ENCODE measurements at places on chromosomes 3 and 15.

DNA sequence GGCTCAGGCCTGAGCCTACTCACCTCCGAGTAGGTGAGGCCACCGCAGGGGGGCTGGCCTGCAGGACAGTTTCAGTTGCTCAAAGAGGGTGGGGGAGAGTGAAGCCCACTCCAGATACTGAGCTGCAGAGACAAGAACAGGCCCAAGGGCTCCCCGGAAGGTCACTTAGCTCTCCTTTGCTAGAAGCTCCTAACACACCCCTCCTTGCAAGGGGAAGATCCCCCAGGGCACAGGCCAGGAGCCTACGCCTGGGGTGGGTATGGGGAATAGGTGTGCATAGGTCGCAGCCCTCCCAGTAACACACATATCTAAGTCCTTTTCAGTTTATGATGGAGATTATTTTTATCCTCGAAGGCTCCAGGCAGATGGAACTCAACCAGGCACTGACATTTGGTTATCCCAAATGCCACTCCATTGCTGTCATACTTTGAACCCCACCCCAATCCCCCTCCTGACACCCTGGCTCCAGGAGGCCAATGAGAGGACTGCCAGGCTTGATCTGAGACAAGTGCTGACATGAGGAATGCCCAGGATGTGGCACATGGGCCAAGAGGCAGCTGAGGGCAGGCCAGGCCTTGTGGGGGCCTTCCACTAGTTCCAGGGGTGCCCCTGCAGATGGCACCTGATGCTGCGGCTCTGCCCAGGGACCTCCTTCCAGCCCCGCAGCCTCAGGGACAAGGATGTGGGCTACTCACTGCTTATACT, 1.1 kb upstream of the MUSTN1 start:
- DNase-seq: no peak

GRCh38 chr3:117873249-117873600, 1161.4 kb downstream of the IGSF11 start:
- no peak for DNase-seq

- no peak for DNase-seq
Observed at GRCh38 chr3:9416139-9416780, 18.8 kb downstream of the SETD5 start.

DNA sequence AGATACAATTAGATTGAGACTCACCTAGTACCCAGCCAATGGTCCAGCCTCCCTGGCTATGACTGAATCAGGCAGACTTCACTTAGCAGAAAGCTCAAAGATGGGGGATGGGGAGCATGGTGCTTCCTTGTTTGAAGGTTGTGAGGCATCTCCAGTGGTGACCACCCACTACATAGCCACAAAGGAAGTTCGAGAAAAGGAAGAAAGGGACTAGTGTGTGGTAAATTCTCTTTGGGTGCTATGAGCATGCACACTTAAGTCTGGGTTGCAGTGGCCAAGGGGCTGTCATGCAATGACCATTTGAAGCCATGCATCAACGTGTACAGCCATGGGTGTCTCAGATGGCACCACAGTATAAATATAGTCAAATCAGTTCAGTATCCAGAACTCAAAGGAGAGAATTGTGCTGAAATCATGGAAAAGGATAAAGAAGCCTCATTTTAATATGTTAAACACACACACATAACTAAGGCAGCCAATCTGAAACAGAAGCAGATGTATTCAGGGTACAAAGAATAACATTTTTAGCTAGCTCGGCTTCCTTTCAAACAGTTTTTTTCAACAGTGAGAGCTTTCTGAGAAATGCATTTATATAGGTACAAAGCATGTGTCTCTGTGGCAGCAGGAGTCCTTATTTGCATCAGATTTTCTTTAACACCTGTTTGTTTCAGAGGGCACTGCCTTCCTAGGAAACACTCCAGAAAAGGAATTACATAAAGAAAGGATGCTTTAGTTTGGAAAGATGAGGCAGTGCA, 275.5 kb downstream of the GAP43 start:
- no peak for DNase-seq

DNA sequence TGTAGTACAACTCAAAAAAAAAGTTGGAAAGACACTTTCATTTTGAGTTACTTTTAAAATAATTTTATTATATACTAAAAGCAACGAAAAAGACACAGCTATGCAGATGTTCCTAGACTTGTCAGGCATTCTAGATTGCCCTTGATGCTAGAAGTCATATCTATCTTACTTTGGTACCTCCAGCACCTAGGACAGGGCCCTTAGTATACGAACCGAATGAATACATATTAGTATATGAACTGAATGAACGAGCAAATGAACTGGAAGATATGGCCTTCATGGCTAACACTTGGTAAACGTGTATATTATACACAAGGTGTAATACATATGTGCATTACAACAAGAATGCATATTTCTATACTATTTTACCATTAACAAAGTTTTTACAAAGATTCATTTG, 24.1 kb downstream of the ATP13A5 start:
- DNase-seq: no peak

- DNase-seq: no peak
Observed at GRCh38 chr3:194592798-194593752, 40.1 kb downstream of the TMEM44 start.

DNA sequence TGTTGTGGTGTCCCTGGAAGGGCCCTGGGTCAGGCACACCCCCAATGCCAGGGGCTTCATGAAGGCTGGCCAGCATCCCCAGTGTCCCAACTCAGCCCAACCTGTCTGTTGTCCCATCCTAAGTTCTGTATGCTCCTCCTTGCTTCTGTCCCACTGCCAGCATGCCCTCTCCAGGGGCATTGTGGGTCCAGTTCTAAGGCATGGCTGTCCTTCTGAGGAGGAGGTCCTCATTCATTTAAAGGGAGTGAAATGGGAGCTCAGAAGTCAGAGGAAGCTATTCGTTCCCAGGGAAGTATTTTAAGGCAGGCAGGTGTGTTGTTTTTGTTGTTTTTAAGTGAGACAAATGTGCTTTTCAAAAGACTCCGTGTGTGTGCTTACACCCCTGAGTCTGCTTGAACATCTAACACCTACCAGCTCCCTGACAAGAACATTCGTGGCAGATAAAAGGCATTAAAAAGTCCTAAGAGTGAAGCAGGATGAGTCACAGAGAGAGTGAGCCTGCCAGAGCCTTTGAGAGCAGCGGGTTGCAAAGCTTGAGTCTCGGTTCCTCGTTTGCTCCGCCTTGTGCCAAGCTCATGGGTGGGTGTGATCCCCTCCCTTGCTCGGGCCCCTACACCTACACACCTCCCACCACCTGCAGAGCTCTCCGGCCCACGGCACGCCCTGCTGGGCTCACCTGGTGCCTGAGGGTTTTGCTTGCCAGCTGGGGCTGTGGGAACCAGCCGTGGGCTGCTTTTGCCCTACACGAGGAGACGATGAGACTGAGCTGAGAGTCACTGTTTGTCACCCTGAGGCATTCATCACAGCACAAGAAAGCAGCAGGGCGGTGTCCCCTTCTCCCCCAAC, 183.4 kb upstream of the TOPAZ1 start:
- no peak for DNase-seq

DNA sequence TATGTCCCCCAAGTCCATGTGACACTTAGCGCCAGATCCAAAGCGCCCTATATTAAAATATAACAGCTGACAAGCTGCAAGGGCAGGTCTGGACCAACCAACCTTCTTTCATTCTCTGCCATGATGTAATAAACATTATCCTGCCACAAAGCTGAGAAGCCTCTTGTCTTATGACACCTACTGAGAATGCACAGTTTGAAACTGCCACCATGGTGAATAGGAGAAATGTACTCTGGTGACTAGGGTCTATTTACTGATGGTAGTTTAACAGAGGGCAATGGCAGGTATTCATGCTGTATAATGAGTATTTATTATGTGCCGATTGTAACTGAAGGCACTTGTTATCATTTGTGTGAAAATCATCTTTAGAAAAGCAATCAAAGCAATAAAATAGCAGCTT, 634.0 kb downstream of the OTOL1 start:
- DNase-seq: no peak

GRCh38 chr3:112489674-112490479, 9.4 kb downstream of the BTLA start:
- DNase-seq: no peak

DNA sequence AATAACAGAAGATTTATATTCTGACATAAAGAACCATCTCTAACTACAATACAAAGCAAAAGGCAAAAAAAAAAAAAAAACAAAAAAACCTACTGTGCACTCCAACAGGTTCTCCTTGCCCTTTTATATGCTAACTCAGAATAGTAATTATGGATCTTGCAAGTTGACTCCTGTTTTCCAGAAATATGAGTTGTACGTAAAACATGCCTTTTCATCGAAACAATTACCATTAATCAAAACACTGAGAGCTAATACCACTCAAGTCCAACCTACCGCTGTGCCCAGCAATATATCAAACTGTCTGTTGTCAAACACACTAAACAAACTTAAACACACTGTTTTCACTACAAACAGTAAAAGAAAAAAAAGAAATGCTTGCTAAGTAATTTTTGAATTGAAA, 389.8 kb downstream of the TBC1D5 start:
- DNase-seq: no peak

Data from ecto neural progenitor cell (in vitro differentiated cells).